ENCODE measurements at places on chromosomes 3 and 15.

GRCh38 chr15:92429378-92430068, 35.8 kb downstream of the ST8SIA2 start:
- peak; percentile 9 for DNase-seq

- DNase-seq, result no peak
Measured at GRCh38 chr3:12797892-12798558, 1.5 kb downstream of the CAND2 start.

DNA sequence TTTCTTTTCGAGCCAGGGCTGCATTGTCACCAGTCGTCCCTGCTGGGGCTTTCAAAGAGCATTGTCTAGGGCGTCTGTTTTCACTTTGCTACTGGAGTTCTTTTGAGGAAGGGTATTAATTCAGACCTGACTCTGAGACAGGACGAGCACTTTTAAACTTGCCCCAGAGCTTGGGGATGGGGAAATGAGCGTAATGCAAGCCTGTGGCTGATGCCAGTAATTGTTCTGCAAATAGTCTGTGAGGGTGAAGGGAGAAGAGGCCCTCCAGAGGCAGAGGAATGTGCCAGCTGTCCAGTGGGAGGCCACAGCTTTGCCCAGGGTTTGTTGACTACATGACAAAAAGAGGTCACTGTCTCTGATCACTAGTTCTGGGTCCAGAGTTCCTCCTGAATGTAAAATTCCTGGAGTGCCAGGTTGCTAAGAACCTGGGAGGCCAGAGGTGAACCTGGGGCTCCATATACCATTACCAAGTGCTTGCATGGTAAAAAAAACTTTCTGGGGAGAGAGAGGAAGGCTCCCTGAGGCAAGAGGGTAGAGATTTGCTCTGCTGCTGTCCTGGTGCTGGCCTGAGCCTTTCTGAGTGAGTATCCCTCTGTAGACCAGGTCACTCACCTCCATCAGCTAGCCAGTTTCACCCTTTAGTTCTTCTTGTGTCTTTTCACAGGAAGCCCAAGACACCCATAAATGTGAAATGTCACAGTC, 14.8 kb downstream of the EEFSEC start:
- DNase-seq, result no peak

GRCh38 chr3:182487611-182488010, 305.7 kb upstream of the ATP11B start:
- DNase-seq, result no peak

GRCh38 chr3:194158942-194159439, 23.0 kb downstream of the HES1 start:
- DNase-seq, result no peak

- no peak for DNase-seq
Measured at GRCh38 chr15:100926971-100927756, 8.0 kb downstream of the LRRK1 start.

- no peak for DNase-seq
Measured at GRCh38 chr3:40363674-40364073, 23.3 kb upstream of the ENTPD3 start.

- peak; percentile 24 for DNase-seq
Measured at GRCh38 chr15:68503791-68504680, 72.1 kb upstream of the ITGA11 start.

- DNase-seq, result no peak
Measured at GRCh38 chr3:175646865-175647264, 787.7 kb downstream of the NAALADL2 start.

DNA sequence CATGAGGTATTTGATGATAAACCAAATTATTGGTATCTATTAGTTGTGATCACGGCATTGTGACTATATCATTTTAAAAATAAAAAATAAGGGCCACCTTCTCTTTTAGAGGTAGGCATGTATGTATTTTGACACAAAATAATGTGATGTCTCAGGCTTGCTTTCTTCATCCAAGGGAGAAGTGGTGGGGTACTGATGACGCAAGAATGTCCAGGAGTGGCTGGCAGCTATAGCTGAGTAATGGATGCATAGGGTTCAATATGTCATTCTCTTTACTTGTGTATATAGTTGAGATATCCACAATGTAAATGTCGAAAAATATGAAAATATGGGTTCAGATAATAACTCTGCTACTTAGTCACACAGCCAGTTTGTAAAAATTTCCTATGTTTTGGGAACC, 46.8 kb upstream of the NSMCE3 start:
- no peak for DNase-seq

DNA sequence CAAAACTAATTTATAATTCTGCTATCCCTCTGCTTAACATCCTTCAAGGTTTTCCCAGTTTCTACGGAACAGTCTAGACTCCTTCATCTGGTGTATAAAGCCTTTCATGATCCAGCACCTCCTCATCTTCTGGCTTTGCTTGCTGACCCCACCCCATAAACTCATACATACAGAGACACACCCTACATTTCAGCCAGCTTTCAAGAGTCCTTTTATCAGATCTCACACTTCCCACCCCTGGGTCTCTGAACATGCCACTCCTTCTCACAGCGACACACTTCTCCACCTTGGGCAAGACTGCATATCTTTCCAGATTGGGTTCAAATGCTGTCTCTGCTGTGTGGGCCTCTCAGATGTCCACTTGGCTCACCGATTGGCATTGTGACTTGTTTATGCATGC, 166.8 kb upstream of the LPP start:
- DNase-seq, result peak; percentile 41

GRCh38 chr3:114606336-114606735, 312.5 kb downstream of the TIGIT start:
- no peak for DNase-seq

DNA sequence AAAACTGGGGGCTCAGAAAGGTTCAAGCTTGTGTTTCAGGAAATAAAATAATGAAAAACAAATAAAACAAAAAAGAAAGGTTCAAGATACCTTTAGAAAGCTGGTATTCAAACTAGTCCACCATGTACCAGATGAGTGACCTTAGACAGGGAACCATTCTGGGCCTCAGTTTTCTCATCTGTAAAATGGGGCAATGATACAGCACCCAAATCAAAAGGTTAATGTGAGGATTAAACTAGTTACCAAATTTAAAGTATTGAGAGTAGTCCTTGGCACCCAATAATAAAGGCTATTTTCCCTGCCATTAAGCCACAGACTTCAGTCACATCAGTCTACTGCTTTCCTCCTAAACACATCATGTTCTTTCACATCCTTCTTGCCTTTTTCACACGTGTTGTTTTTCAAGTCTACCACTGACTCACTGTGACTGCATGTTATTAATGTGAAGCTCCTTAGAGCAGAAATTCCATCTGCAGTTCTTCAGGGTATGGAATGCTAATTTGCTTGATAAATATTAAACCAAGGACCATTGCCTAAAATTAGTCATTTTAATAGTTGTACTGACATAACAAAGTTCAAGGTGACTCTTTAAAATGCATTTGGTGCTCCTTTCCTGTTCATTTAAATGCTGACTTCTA, 19.9 kb downstream of the TAMM41 start:
- no peak for DNase-seq
